ENCODE measurements at places on chromosomes 5 and 9.

GRCh38 chr9:105241356-105242043, 3.0 kb upstream of the SLC44A1 start:
- no peak for DNase-seq

GRCh38 chr5:95928724-95929253, 32.9 kb downstream of the ELL2 start:
- no peak for DNase-seq

DNA sequence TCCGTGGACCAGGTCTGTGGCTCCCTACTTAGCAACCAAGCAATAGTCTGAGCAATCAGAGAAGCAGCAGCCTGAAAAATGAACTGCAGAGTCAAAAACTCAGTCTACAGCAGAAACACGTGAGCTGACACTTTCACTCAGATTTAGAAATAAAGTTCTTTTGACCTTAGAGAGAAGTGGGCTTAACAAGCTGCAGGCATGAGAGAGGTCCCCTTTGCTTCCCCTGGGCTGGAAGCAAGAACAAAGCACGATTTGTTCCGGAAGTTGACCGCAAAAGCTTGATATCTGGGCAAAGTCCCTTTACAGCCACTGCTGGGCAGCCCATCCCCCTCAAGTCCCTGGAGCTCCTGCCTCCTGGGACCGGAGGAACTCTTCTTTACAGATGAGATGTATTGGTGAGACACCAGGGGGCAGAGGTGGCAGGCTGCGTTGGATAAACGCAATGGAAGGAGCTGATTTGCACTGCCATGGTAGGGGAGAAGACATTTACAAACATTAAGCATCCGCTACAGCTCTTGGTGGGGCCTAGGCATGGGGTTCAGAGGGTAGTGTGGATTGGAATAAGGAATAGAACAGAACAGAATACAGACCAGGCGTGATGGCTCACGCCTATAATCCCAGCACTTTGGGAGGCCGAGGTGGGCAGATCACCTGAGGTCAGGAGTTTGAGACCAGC, 5.8 kb upstream of the SOWAHA start:
- DNase-seq, result no peak

DNA sequence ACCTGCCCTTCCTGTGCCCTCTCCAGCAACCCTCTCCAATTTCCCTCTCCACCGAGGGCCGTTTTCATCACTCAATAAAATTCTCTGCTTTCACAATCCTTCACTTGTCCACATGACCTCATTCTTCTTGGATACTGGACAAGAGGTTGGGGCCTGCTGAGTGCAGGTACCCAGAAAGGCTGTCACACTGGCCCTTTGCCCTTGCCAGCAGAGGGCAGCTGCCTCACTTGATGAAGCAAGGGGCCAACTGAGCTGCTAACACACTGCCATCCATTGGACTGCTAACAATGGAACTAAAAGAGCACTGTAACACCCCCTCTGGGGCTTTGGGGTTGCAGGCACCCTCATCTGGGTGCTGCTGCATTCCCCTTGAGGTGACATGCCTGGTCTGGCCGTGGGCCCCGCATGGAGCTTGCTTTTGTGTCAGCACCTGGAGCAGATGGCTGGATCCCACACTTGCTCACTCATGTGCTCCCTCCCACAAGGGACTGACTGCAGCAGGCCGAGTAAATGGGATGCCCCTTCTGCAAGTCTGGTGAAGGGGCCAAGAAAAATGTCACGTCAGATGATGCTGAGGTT, 308.1 kb upstream of the ADCY2 start:
- no peak for DNase-seq

- no peak for DNase-seq
Measured at GRCh38 chr9:69951411-69951810, 92.2 kb upstream of the MAMDC2 start.

DNA sequence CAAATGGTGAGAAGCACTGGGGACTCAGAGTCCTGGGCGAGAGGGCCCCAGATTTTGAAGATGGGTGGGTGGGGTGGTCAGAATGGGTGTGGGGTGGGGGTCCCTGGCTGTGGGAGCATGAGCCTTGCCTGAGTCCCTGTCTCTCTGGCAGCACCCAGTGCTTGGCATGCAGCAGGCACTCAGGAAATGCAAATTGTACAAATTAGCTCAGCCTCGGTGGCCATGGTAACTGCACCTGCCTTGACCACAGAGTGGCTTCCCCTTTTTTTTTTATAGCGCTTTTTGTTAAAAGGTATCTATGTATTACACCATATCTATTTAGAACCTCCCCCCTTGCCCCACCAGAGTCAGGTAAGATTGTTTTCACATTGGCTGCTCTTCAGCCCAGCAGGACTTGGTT, 19.2 kb upstream of the PITX1 start:
- DNase-seq, result no peak

DNA sequence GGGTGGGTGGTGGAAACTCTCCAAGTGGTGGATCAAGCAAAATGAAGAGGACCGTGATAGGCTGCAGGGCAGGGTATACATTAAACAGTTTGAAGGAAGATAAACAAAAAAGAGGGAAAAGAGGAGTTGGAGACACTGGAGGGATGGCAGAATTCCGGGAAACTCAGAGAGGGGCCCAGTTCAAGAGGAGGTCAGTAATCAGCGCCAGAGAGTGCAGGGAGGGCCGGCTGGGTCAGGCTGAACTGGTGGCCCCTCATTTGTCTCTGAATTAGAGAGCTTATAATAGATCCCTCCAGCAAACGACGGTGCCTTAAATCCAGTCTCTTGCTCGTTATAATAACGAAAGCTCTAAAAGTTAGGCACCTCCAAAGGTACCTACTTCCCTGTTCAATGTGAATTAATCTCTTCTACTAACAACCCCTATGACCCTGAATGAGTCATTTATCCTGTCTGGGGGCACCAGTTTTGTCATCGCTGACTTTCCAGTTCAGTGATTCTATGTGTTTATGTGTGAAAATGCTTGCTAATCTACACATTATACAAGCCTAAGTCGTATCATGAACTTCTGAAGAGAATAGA, 2.4 kb upstream of the ZSWIM6 start:
- no peak for DNase-seq

- DNase-seq, result no peak
Measured at GRCh38 chr5:94691291-94691690, 72.8 kb downstream of the SLF1 start.

DNA sequence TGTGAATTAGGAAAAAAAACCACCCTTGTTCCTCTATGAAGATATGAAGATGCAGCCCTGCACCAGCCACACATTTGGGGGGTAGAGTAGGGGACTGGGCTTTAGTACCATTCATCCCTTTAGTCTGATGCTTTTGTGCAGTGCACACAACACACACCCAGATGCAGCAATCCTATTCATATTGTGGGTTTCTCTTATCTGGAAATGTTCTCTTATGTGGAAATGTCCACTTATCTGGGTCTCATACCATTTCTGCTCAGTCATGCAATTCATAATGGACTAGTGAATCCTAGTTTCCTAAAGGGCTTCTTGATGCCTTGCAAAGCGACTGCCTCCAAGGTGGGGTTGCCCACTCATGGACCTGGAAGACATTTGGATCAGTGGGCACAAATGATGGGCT, 47.8 kb downstream of the C9orf152 start:
- DNase-seq, result no peak

- DNase-seq, result no peak
Measured at GRCh38 chr9:121921444-121921843, 171.7 kb downstream of the TTLL11 start.
